ENCODE measurements at places on chromosomes 4 and X.

GRCh38 chr4:95987851-95988250, 148.0 kb downstream of the PDHA2 start:
- no peak for DNase-seq

DNA sequence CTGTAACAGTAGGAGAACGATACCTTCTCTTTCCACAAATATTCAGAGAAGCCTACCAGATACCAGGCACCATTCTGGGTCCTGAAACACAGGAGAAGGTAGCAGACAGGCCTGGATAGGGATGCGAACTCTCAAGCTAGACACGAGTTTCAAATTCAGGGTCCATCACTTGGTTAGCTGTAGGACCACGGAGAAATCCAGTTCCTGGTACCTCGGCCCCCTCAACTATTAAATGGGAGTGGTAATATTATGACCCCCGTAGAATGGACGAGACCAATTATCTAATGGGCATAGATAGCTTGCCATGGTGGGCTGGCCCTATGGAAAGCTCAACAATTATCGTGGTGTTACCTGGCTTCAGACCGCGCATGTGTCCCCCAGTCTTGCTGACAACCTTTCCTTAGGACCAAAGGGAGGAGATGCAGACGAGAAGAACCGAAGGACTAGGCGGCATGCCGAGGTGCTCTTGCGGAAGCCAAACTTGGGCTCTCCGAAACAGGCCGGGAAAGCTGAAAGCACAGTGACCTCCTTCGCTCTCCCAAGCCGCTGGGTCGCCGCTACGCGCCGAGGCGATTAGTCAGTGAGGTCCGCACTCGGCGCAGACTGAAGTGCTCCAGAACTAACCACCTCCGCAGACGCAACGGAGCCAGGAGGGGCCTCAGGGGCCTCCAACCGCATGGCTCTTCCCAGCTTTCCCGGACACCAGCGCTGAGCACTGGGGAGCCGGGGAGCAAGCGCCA, 19.6 kb downstream of the NKX3-2 start:
- DNase-seq: peak; percentile 54

- no peak for DNase-seq
Observed at GRCh38 chr4:117077760-117078159, 7.6 kb downstream of the TRAM1L1 start.

GRCh38 chr4:85744950-85745349, 270.0 kb downstream of the ARHGAP24 start:
- DNase-seq: peak; percentile 82

DNA sequence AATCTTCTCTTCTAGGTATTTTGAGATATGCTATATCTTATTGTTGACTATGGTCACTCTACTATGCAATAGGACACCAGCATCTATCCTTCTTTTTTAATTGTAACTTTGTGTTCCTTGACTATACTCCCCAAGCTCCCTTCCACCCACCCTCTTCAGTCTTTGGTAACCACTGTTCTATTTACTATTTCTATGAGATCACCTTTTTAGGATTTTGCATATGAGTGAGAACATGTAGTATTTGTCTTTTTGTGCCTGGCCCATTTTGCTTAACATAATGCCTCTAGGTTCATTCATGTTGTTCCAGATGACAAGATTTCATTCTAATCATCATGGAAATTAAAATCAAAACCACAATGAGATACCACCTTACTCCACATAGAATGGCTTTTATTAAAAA, 63.3 kb upstream of the BANK1 start:
- DNase-seq: no peak

DNA sequence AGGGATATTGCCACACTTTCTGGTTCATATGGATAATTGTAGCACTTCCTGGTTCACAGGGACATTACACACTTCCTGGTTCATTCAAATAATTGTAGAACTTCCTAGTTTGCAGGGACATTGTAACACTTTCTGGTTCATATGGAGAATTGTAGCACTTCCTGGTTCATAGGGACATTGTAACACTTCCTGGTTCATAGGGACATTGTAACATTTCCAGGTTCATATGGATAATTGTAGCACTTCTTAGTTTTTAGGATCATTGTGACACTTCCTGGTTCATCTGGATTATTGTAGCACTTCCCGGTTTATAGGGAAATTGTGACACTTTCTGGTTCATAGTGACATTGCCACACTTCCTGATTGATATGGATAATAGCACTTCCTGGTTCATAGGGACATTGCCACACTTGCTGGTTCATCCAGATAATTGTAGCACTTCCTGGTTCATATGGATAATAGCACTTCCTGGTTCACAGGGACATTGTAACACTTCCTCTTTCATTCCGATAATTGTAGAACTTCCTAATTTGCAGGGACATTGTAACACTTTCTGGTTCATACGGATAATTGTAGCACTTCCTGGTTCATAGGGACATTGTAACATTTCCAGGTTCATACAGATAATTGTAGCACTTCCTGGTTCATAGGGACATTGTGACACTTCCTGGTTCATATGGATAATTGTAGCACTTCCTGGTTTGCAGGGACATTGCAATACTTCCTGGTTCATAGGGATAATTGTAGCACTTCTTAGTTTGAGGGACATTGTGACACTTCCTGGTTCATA, 59.2 kb upstream of the CD99 start:
- no peak for DNase-seq

DNA sequence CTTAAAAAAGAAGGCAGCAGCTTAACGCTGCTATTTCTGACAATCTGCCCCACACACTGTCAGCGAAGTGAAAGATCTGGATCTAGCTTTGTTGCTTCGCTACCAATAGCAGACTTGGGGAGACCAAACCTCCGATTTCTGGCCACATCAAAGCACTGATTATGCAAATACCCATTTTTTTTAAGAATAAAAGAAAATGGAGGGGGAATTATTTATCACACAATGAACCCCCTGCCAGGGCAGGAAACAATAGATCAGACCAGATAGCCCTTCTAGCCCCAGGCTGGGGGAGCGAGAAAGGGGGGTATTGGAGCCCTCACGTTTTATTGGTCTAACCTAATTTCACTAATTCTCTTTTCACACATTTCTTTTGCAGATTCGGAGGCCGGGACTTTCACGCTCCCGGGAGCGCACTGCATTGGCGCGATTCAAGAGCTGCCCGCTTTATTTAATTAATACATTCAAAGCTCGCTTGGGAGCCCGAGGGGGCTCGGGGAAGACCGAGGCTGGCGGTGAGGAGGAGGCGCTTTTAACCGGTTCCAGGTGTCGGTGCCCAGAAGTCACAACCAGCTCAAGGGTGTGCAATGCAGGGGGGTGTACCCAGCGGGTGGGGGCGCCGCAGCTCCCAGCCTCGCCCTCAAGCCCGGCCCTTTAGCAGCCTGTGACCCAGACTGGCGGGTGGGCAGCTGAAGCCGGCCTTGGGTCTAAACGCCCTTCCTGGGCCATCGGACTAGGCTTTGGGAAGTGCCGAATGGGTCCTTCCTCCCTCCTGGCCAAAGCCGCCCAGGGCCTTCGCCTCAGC, 5.5 kb downstream of the NEUROG2 start:
- no peak for DNase-seq

DNA sequence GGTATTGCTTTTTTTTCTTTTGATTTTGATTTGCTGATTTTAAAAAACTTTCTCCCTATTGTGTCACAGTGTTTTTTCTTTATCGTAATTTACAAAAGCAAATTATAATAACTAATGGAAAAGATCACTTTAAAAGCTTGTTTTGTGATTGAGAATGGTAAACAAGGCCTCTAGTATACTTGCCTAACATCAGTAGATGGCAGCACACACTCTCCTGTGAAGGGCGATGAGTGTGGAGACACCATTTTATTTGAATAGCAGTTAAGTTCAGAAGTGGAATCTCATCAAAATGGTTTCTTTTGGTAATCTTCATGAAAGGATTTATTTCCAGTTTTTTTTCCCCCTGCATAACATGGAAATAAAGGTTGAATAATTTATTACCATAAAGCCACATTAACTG, 72.3 kb downstream of the PAK3 start:
- DNase-seq: peak; percentile 5
